ENCODE measurements at places on chromosomes 3 and 15.

DNA sequence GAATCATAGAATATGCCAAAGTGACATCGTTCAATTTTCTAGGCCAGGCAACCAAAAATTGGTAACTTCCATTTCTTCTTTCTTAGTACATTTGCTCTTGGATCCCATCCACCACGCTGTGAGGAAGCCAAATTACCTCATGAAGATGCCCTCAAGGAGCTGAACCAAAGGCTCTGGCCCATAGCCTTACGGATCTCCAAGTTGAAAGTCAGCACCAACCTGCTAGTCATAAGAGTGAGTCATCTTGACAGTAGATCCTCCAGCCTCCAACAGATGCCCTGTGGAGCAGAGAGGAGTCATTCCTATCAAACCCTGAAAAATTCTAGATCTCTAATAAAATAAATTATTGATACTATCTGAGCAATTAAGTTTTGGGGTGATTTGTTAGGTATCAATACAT, 322.5 kb upstream of the COL8A1 start:
- no peak for DNase-seq

DNA sequence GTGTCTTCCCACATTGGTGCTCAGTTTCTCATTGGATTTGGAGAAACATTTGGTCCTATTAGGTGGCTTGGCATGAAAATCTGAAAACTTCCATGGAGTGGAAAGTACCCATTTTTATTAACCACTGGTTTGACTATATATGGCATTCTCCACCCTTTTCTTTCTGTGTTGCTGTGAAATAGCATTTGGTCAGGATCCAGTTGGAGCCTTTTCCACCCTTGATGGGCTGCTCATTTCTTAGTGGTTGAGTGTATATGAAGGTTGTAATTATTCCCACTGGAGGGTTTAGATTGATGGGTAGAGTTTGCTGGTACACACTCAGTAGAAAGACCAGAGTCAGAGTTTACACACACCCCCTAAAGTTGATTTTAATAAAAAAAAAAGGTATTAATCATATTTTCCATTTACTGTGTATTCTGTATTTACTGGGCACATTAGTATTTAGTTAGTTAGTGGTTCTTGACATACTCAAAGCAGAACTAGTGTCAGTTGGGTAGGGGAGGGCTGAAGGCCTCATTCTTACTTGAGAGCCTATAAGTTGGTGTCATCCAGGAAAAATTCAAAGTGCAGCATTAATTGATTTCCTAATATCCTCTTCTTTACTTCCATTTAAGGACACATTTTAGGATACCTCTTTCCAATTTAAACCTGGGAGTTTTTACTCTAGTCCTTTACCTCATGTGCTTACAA, 69.5 kb downstream of the FLNB start:
- DNase-seq: no peak

GRCh38 chr3:169790687-169791429, 17.7 kb downstream of the MYNN start:
- DNase-seq: no peak

DNA sequence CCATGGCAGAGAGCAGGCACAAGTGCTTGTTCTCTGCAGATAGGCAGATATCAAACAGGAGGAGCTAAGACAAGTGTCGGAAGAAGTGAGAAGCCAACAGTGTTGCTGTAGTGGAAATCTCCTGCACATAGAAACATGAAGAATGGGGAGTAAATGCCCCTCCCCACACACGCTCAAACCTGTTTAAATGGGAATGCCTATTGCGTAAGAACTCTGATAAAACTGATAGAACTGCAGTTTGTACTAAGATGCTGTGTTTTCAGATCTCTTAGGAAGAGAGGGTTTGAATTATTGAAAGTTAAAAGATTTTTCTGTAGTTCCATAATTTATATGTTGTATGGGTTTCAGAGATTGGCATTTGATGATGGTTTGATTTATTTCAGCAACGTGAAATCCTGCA, 19.6 kb downstream of the EIF2AK4 start:
- DNase-seq: no peak

DNA sequence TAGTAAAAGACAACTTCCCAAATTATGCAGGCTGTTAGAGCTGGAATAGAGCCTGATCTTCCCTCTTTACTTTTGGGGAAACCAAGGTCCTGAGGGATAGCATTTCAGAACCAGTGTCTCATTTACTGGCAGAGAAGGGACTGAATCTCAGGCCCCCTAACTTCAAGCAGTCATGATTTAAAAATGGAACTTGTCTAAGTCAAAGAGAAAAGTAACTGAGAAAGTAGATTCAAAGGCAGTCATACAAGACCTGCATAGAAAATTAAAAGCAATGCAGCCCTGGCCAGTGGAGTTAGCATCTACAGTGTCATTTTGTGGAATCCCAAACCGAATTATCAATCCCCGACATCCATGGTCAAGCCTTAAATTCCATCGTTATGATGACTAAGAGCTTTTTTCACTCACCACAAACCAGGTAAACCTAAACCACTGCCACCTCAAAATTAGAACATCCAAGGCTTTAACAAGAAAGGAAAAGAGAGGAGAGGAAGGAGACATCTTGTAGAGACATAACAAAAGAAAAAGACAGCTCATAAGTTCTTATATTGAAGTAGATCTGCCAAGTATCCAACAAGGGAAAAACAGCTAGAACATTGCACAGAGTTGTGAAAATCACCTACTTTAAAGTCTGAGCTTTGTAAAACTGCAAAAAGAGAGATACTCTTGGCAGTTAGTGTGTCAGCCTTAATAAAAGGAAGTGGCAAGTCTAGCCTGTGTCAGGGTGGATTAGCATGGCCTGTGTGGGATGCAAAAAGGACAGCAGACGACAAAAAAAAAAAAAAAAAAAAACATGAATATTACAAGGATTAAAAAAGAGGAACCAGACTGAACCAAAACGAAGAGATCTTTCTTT, 54.1 kb upstream of the CCR2 start:
- peak; percentile 76 for DNase-seq

DNA sequence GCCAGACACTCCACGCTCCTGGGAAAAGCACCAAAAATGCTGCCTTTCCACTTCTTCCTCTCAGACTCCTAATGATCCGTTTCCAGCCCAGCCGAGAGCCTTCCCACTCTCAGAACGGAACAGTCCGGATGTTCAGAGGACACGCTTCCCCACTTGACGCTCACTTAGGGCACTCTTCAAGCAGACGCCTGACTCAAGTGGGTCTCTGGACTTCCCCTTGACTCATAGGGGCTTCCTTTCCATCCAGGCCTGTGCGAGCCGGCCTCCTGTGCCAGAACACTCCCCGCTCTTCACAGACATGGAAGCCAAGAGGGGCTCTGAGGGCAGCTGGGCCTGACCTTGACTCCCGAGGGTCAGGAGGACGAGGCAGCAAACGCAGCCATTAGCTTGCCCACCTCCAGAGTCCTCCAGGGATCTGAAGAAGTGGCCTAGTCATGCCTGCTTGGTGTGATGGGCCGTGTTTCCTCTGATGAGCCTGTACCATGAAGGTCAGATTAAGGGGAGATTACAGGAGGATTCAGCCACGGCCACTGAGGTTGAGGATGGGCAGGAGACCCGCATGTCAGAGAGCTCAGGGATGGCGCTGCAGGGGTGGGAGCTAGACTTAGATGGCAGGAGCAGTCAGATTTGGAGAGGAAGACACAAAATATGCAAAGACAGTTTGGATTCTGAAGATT, 114.7 kb upstream of the TLE3 start:
- no peak for DNase-seq

DNA sequence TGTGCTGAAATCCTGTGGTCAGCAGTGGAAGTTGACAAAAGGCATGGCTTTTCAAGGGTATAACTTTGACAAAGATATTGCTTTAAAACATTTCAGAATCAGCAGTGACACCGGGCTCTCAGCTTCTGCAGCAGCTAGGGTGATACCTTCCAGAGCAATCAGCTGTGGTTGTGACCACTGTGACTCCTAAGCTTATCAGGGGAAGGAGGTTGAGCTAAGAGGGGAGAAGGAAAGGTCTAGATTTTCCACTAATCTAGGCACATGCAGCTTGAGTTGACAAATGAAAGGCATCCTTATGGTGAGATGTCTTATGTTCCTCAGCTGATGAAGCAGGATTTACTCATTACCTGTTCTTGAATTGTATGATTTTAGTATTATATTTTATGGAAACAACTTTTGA, 16.3 kb upstream of the LRRFIP2 start:
- DNase-seq: no peak

DNA sequence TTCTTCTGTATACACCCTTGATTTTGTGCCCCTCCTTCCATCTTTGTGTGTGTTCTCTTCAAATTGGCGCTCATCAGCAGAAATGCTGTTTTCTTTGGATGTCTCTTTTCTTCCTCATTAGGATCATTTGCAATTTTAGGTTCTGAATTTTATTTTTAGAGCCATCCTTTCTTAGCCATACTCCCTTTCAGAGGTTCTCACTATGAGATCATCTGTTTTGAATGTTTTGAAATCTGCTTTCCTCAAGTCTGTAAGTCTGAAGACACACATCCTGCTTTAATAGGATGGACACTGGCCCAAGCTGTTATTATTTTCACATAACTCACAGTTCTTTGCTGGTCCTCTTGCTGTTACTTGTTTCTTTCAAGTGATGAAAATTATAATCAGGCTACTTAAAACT, 124.8 kb downstream of the BDH1 start:
- DNase-seq: no peak

GRCh38 chr3:112381673-112382542, 49.0 kb downstream of the CD200 start:
- DNase-seq: no peak

- no peak for DNase-seq
Measured at GRCh38 chr15:70033109-70033508, 64.6 kb downstream of the TLE3 start.

GRCh38 chr15:85614059-85614458, 180.7 kb downstream of the KLHL25 start:
- DNase-seq: no peak

All from CD14-positive monocyte (primary cell).